Right renal pelvis (tissue), 4 donors: ENCODE measurements at places on chromosomes 6 and 20.

DNA sequence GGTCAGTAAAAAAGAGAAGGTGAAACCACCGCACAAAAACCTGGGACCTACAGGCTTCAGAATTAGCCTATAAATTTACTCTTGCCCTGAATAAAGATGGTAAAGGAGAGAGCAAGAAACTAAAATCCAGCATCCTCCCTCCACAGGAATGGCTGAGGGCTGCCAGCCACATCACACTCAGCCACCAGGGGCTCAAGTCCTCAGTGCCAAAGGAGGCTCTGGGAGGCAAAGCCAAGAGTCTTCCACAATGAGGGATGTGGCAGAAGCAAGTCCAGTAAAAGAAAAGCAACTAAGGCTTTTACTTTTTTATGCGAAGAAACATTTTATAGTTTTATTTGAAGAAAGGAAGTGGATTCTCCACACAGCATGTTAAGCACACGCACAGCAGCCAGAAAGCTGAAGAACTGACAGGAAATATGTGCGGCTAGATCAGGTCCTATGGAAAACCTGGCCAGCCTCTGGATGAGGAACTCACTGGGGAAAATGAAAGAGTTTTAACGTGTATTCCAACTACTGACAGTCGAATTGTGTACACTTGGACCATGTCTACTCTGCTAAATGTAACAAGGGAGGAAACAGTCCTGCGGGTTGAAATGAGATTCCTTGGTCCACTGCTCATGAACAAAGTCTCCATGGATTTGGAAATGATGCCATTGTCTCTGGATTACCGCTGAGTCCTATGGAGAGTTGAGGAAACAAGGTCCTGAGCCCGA is 219.4 kb upstream of the SSTR4 start:
- DNase-seq = no peak

GRCh38 chr6:75199889-75200288 is 6.0 kb downstream of the COL12A1 start:
- no peak for DNase-seq

GRCh38 chr6:139019722-139020121 is 8.8 kb upstream of the ABRACL start:
- DNase-seq = no peak

GRCh38 chr6:99096170-99096569 is 148.4 kb upstream of the FBXL4 start:
- no peak for DNase-seq

DNA sequence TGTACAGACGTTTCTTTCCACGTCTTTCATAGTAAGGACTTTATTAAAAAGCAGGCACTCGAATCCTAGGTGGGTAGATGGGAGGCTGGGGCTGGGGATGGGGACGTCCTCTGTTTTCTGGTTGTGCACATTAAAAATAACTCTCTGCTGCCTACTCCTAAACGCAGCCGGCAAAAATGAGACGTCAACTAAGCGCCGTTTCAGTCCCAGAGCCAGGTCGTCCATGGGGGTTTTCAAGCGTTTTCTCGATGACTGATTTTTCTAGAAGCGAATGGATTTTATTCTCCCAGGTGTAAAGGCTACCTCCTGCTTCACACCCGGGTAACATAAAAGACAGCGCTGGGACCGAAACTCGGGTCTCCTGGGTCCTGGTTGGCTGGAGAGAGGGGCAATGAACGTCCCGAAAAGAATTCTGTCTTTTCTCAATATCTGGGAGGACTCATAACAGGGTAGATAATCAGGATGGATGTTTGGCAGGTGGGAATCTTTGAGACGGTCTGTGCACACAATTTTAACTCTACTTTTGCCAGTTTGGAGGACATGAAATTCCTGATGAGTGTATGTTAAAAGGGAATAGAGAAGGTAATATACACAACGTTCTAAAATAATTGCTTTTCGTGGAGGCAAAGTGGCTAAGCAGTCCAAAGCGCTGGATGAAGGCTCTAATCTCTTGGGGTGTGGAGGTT is 25.2 kb downstream of the GPX6 start:
- no peak for DNase-seq

GRCh38 chr20:57898332-57898731 is 188.5 kb upstream of the PMEPA1 start:
- DNase-seq = no peak

DNA sequence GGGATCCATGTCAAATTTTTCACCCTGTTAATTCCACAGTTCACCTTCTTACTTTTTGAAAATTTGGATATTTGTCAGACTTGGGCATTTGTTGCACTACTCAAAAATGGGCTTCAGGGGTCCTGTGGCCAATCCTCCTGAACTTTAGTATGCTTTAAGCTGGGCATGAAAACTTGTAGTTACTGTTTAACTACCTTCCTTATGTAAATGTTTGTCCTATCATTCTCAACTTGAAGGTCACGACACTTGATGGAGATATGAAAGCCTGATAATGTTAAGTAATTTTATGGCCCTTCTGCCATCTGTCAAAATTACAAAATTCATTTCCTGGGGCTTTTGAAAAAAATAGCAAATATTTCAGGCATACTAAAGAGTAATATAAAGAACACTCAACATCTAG is 4.2 kb upstream of the ZNF311 start:
- no peak for DNase-seq

DNA sequence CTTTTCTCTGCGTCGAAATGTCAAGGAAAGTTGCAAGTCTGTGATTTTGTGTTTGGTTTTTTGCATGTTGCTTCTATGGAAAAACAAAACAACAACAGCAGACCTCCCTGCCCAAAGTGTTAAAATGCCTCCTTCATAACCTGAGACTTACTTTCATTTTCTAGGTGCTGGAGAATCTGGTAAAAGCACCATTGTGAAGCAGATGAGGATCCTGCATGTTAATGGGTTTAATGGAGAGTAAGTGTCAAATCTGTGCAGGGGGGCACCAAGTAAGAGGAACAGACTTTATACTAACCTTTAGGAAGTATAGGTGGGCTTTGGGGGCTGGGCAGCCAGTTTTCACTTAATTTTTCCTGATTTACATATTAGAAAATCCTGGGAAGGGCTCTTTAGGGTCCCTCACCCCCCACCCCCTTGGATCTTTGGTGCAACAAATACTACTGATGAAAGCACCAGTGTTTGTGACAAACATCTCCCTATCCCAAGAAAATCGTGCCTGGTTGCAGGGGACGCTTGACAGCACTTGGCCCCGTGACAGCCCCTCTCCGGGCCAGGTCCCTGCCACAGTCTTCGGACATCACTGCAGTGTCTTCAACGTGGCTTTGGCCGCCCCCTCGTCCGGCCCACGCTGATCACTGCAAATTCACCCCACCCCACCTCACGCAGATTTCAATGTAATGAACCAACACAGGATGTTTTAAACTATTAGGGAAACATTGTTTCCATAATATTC is 43.1 kb downstream of the GNAS start:
- no peak for DNase-seq

- peak; percentile 28 for DNase-seq
Measured at GRCh38 chr6:29887819-29888776, 54.2 kb upstream of the HLA-A start.

GRCh38 chr6:43636308-43636659 is 644 bp downstream of the MAD2L1BP start:
- DNase-seq = no peak

DNA sequence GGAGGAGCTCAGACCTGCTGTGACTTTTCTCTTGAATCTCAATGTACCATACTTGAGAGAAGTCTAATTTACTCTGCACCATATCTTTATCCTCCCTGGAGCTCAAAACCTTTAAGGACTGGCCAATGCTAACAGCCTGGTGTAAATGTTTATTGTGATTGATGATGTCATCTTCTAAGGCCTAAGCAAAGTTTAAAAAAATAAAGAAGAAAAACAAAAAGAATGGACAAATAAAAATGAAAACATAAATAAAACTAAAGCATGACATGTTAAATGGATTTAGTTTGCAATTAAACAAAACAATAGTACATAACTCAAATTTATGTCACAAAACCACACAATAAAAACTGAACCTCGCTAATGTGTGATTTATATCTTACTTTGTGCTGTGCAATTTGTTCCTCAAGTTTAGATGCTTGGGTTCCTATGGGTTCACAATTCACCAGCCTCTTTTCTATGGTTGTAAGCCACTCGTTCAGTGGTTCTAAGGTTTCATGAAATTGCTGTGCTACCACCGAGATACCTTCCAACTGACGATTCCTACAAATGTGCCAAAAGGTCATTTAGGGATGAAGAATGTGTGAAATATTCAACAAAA is 113.0 kb downstream of the DST start:
- DNase-seq = no peak

- DNase-seq = no peak
Measured at GRCh38 chr6:3612341-3613041, 139.0 kb downstream of the PXDC1 start.

DNA sequence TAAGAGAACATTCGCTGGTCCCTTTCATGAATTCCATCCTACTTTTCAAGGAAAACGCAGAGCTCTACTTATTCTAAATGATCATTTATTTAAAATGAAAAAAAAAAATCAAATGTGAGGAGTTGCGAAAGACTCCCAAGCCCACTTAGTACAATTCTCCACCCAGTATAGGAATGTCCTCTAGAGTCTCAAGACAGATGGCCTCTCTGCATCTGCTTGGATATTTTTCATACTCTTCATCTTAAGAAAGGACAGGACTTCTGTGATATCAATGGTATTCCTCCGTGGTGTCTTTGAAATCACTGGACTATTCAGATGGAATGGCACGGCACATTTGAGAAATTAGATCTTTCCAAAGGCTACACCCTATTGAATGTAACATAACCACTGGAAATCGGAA is 107.1 kb downstream of the PTPRK start:
- DNase-seq = no peak

DNA sequence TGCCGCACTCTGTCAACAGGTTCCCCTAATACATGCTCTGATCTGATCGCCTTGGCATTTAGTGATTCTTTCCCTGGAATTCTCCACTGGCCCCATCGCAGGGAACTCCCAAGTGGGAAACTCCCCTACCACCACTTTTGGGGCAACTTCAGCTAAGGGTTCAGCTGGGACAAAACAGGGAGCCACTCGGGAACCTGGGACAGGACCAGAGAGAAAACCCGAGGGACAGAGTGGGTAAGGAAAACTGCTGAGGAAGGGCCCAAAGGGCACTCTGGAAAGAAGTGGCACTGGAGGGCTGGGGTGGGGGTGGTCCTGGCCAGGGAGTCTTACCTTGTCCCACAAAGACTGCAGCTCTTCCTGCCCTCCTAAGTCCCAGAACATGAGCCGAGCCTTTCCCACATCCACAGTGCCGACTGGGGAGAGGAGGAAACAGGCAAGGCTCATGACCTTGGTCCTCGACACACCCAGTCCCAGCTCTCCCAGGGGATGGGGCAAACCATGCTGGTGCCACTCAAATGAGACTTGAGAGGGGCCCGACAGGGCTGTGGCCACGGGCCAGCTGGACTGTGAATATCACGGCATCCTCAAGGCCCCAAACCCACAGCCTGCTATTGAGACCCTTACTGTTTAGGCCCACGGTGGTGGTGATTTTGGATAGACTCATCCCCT is 1.6 kb downstream of the ARFRP1 start:
- no peak for DNase-seq

GRCh38 chr6:37433657-37434271 is 743 bp downstream of the CMTR1 start:
- no peak for DNase-seq

GRCh38 chr20:37921341-37921929 is 18.5 kb downstream of the VSTM2L start:
- no peak for DNase-seq

DNA sequence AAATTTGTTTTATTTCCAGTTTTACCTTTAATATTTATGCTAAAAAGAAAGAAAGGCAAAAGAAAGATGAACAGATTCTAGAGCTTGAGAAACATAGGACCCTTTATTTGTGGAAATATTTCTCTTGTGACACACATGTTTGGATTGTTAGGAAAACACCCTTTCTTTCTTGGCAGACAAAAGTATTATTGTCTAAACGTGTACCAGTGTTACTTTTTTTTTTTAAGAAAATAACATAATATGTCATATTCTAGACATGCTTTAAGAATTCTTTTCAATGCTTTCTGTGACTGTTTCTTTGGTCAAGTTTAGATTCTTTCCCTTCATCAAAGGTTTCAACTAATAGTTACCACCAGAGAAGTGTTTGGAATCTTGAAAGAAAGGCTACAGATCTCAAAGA is 183.4 kb upstream of the CNR1 start:
- no peak for DNase-seq

DNA sequence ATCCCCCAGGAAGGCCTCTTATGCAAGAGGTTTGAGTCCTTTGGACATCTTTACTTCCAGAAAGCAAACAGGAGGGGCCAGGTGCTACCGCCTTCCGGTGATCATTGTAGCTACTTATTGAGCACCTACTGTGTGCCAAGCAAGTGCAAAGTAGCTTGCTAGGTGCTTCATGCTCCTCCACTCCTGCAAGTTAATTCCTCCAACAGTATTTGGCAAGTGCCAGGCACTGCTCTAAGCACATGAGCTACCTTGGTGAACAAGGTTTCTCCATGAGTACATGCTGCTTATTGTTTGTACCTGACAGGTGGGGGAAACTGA is 2.3 kb downstream of the CPNE5 start:
- no peak for DNase-seq

DNA sequence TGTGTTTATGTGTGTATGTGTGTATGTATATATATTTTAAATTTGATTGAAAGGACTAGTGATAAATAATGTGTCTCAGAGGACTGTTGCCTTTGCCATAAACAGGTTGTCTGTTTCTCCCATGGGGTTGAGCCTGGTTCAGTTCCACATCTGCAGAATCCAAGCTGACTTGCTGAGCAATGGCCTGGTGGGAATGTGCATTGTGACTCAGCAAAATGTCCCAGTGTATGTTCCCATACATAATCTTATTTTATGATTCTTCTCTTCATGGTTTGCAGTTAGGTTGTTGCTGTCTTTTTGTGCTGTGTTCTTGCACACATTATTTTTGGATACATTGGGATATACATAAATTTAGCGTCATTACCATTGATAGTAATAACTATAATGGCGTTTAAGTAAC is 115.6 kb upstream of the SLC24A3 start:
- DNase-seq = no peak

GRCh38 chr6:6105472-6106036 is 98.8 kb upstream of the NRN1 start:
- DNase-seq = no peak

GRCh38 chr6:28948782-28949486 is 25.1 kb upstream of the TRIM27 start:
- DNase-seq = no peak

DNA sequence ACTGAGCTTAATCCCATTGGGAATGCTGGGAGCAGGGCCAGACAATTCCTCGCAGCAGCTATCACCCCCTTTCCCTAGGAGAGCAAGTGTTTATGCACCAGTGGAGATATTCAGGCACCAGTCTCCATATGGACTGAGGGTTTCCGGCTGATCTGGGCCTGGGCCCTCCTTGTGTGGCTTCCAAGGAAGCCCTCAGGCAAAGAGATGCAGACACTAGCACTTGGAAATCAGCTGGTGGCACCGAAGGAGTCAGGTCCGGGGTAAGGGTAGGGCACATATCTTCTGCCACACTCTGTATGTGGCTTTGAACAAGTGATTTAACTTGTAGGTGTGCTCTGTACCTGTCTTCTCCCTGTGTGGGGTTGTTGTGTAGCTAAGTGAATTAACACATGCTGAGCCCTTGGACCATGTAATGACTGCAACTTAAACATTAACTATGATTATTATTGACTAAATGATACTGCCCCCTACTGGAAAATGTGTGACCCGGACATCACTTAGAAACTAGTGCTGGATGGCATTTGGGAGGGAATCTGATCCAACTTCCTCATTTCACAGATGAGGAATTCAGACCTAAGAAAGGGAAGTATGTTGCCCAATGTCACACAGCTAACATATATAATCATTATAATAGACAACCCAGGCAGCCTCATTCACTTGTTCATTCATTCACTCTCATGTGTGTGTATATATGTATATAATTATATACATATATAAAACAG is 19.3 kb upstream of the WFDC2 start:
- DNase-seq = no peak

- no peak for DNase-seq
Measured at GRCh38 chr6:116545651-116546050, at the start of gene TRAPPC3L. Gene TRAPPC3L (minus strand): TSS chr6:116545684. CDS start chr6:116545514, 170 bp downstream.
